ENCODE measurements at places on chromosomes 5 and 9.
A peak's percentile ranks its signal among the peaks of the same experiment; 100 is the strongest.

DNA sequence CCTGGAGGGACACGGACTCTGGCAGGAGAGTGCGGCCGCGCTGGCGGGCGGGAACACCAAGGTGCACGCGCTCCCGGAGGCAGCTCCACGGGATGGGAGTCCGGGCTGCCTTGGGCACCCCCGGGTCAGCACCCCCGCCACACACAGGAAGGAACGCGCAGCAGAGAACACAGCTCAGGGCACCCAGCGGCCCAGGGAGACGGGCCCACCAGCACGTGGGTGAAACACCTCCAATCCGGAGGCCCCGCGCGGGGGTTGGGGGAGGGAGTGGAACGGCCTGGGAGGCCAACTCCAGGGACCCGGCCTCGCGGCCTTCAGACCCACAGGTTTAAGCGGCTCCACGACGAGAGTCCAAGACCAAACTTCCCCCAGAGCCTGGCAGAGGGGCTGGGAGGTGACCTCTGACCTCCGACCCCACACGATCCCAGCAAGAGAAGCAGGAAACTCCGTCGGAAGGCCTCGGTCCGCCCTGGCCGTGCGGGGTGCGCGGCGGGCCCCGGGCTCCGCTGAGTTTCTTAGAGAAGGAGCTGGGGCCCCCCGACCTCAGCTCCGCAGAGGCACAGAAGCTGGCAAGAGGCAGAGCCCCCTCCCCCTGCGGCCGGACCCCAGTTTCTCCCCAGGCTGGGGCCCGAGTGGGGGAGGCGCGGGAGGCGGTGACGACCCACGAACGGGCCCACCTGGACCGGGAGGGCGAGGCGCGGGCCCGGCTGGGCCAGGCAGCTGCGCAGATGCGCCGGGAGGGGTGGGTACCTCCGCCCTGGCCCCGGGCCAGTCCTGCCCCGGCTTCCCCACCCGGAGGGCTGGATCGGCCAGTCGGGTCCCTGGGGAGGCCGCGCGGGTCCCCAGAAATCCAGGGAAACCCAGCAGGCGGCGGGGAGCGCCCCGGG is 851 bp downstream of the NACC2 start:
- DNase-seq, result peak; percentile 25

- no peak for DNase-seq
Observed at GRCh38 chr9:133046900-133047295, 14.9 kb upstream of the CEL start.

DNA sequence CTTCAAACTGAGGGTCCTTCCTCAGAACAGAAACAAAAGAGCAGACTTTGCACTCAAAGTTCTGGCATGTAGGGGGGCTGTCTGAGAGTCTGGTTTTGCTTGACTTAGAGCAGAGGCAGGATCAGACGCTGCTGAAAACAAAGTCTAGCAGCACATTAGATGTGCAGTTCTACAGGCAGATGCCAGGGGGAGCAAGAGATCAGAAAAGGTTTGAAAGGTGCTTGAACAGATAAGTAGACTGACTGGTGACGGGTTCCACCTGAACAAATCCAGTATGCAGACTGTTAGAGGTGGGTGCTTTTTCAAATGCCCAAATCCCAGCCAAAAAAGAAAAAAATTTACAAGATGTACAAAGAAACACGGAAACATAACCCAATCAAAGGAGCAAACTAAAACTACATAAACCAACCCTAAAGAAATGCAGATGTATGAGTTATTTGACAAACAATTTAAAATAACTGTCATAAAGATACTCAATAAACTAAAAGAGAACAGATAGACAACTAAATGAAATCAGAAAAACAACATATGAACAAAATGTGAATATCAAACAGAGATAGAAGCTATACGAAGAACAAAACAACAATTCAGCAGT is 194.7 kb upstream of the FREM1 start:
- peak; percentile 58 for DNase-seq

DNA sequence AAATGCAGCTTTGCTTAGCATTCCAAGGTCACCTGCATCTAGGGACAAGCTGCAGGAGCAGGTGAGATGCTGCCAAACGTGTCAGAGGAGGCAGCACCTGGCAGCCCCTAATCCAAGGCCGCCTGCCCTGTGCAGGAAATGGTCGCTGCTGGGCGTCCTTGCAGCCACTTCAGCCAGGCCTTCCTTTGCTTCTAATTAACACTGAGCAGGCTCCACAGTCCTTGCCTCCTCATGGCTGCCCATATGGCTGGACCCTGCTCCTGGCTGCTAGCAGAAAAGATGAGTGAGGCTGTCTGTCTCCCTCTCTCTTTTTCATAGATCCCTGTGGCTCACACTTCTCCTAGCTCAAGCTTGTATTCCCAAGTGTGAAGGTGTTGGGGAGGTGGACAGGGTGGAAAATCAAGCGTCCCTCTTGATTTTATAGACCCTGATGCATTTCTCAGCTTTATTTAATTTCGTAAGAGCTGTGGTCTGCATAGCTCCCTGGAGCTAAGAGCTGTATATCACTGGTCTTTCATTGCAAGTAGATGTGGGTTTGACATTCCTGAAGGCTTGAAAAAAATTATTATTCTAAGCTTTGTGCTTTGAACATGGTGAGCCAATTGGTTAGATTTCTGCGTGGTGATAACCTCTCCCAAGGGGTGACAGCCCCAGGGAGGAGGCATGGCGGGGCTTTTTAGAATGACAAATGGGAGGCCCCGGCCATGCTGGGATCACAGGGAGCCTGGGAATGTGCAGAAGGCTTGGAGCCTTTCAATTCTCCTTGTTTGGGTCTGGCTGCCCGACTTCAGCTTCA is 193.8 kb downstream of the SLIT3 start:
- DNase-seq, result no peak

DNA sequence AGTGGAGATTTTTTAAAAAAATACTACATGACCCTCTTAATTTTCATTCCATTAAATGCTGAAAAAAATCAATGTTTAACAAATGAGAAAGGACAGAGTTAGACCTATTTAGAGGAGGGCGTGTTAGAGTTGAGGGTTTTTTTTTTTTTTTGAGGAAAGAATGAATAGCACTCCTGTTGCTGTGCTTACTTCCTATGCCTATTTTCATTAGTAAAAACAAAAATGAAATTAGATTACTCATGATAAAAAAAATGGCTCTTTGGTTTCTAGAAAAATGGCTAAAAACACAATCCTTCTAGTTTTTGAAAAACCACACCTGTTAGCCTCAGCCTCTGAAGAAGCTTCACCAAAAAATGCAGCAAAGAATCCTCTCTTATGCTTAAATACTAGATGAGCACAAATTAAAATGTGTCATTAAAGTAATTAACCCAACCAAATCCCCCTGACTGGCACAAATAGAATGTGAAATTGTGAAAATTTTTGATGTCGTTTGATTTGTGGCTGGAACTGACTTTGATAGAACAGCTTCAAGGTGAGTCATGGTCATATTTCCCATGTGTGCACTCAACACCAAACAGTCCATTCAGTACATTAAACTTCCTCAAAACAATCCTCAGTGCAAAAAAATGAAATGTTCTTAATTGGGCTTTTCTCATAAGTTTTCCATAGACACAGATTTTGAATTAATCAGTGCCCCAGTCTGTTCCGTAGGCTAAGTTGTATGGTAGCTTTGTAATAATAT is 98.0 kb downstream of the MACIR start:
- no peak for DNase-seq

- no peak for DNase-seq
Observed at GRCh38 chr5:126508962-126509279, 85.7 kb downstream of the GRAMD2B start.

DNA sequence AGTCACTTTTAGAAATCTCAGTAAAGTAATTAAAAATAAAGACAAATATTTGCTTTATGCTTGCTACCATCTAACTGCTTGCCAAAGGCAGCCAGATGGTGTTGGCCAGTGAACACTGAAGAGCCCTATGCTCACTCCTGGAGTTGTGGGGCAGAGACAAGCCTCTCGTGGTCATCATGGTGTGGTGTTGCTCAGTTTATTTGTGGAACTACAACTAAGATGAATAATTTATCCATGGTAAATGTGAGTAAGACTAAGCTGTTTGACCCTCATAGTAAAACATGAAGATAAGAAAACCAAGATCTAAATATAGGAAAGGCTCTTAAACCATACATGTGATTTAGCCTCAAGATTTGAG is 100.7 kb downstream of the PDE8B start:
- DNase-seq, result no peak

DNA sequence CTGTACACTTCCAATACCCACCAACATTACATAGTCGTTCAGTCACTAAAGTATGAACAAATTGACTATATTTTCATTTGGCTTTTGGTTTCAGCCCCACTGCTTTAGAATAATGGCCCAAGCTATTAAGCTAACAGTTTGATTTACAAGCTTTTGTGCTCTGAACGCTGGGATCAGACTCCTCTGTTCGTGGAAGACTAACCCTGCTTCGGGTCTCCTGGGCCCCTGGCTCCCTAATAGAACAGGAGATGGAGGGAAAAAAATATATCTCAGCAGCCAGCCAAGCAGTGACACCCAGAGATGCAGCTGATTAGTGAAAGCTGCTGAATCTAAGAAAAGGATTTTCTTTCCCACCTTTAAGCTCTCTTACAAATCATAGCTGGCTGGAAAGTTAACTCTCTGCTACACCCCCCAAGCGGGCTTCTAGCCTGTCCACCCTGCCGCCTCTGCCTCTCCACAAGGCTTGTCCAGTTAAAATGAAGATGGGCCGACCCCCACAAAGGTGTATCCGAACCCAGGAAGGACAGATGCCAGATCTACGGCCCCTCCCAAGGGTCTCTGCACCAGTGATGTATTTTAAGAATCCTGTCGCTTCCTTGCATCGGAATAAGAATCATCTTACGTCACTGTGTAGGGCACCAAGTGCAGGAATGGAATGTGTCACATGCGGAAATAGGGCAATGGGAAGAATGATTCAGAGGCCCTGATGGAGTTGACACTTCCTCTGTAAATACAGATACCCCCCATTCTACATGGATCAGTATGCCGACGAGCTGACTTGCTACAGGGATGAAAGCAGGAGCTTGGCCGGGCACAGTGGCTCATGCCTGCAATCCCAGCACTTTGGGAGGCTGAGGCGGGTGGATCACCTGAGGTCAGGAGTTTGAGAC is 33.4 kb upstream of the BARHL1 start:
- no peak for DNase-seq

GRCh38 chr9:114203410-114204140 is 48.2 kb downstream of the COL27A1 start:
- DNase-seq, result no peak

DNA sequence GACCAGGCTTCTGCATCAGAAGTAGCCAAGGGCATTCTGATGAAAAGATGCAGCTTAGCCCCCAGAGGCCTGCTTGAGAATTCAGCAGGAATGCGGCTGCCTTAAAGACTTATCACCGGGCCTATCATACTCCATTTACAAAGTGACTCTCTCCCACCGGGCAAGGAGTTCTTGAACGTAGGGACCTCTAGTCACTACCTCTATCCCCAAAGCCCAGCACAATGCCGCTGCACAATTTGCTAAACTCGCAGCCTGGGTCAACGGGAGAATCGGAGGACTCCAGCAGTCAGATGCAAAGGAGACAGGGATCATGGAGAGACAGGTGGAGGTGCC is 661 bp downstream of the PDCL start:
- DNase-seq, result no peak

DNA sequence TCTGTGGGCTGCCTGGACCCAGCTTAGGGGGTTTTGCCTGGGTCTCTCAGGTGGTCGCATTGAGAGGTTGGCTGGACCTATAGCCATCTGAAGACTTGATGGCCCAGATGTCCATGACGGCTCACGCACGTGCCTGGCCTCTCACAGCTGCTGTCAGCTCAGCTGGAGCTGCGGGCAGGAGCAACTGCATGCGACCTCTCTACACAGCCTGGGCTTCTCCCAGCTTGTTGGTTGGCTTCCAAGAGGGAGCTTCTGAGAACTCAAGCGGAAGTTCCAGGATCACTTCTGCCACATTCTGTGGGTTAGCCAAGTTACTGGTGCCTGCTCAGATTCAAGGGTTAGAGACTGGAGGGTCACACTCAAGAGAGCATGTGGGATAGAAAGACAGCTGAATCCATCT is 99.2 kb downstream of the DAPK1 start:
- no peak for DNase-seq

Data from NCI-H2081 (cell line).